ENCODE measurements at places on chromosomes 1 and 21.

DNA sequence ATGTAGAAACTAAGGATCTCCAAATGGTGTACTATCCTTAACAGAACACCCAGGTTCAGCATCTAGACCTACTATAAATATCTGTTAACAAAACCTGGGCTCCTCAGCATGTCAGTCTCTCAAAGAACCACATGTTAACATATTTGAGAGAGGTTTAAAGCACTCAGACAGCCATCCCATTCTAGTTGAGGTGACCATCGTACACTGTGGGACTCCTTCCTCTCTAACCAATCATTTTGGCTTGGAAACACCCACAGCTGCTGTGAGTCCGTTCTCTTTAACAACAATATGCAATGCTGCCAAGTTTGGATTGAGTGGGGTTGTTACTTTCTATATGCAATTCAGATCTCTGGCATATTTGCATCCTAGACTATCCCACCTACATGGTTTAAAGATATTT, 105.8 kb downstream of the MRPL39 start:
- peak; percentile 17 for DNase-seq

GRCh38 chr1:214208460-214208859, 72.5 kb upstream of the SMYD2 start:
- DNase-seq = no peak

DNA sequence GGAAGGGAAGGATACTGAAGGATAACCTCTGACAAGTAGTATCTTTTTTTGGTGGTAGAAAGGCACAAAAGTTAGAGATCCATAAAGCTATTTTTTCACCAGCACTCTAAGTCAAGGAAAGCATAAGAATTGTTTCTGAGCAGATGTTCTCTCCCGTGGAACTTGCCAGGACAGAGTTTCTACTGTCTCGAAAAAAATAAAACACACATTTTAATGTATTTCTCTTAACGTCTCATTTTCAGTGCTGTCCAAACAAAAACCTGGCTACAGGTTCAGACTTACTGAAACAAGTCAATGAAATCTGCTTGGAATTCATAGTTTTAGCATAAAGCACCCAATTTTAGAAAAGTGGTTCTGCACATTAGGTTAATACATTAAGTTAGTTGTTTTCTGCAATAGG, 338.3 kb downstream of the LTN1 start:
- no peak for DNase-seq

DNA sequence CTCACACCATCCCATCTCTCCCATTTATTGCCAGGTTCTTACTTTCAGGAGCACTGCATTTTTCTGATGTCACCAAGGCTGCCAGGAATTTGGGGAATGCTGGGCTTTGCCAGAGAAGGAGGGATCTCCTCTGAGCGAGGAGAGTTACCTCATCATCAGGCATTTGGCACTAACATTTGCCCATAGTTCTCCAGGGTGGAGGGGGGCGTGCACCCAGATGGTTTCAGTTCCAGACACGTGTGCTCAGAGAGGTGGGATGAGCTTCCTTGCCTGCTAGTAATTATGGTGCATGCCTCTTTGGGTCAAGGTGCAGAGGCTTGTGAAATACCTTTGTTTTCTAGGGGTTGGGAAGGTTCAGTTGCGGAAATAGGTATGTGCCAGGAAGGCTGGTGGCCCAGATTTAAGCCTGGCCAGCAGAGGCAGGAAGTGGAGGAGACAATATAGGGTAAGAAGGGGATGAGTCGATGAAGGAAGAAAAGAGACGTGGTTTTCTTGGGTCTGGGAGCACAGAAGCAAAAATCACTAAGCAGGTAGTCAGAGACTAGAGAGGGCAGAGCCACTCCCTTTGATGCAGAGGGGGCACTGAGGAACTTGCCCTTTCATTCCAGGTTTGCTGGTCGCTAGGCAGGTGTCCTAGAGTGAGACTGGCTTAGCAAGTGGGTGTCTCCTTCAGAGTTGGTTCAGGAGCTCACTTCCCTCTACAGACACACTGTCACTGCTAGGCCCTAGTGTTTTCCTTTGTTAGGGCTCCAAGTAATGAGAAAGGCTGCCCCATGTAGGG, 7.2 kb downstream of the TUFT1 start:
- no peak for DNase-seq

GRCh38 chr1:19621274-19621950, 22.7 kb upstream of the NBL1 start:
- DNase-seq = no peak

DNA sequence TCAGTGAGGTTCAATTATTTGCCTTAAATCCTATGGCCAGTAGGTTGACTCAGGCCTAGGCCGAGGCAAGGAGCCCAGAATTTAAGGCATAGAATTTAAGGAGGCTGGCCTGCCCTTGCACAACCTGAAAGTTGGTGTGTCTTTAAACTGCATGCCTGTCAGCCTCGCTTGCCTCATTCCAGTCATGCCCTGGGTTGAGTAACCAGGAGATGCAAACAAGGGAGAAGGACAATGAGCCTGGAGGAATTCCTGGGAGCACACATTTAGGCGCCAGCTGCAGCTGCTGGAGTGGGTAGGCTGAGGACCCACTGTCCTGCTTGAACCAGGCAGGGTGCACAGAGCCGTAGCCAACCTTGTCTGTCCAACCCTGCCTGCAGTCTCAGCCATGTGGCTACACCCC, 11.7 kb downstream of the CD2 start:
- no peak for DNase-seq

DNA sequence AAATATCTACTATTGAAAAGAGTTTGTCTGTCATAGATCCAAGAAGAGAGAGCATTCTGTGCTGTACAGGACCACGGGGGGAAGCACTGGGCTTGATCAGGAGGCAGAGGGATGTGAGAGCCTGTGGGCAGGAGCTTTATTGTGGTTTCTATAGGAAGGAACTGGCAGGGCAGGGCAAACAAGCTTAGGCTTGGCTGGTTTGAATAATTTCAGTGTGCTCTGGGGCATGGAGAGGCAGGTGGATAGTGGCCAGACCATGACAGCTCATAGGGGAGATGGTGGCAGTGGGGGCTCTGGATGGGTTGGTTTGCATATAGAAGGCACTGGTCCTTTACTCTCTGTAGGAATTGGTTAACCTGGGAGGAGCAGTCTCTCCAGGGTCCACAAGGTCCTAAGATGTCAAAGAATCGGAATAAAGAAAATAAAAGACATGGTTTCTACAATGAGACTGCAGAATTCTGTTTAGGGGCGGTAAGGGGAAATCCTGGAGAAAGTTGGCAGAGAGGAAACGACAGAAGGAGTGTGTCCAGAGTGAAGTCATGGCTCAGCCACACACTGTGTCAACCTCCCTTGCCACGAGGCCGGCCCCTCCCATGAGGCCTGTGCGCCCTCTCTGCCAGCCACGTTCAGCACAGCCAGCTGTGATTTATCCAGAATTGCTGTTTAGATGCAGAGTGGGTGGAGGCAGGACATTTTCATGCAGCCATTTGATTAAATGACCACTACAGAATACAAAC, 81.7 kb upstream of the PGBD5 start:
- DNase-seq = no peak

DNA sequence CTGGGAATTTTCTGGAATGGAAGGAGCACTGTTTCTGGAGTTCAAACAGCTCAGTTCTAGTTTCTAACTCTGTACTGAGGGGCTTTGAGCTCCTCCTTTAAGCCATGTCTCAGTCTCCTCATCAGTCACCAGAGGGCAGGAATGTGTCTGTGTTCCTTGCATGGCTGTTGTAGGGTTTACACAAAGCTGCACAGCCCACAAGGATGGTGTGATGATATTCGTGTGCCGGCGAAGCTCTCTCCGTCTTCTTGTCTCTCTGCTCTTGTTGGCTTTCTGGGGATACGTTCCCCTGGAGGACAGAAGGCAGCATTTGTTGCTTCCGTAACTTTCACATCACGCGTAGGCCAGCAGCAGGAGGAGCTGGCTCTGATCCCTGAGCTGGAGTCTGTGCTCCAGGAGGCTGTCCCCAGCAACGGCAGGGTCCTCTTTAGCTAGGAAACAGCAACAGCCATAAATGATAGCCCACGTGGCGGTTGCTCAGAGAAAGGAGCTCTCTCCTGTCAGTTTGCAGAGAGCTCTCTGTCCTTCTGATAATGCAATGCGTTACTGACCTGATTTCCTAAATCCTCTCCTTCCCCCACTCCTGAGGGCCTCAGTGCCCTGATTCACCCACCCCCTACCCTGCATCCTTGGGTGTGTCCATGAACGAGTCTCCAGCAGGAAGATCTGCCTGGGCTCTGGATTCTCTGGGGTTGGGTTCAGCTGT, 189.2 kb upstream of the VAMP3 start:
- no peak for DNase-seq

- no peak for DNase-seq
These were observed 9.5 kb upstream of the BTG2 start for GRCh38 chr1:203295796-203296195.

- no peak for DNase-seq
These were observed 77.6 kb downstream of the CLIC4 start for GRCh38 chr1:24822887-24823286.

- DNase-seq = no peak
These were observed 7.6 kb downstream of the DR1 start for GRCh38 chr1:93353286-93353685.

DNA sequence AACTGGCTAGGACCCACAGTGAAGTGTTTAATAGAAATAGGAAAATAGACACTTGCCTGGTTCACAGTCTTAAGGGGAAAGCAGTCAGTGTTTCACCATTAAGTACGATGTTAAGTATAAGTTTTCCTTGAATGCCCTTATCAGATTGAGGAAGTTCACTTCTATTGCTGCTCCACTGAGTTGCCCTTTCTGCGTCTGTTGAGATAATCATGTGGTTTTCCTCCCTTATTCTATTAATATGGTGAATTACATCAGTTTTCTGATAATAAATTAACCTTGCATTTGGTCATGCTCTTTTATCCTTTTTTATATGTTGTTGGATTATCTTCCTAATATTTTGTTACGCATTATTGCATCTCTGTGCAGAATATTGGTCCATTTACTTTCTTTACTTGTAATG, 21.4 kb downstream of the UTS2 start:
- no peak for DNase-seq

DNA sequence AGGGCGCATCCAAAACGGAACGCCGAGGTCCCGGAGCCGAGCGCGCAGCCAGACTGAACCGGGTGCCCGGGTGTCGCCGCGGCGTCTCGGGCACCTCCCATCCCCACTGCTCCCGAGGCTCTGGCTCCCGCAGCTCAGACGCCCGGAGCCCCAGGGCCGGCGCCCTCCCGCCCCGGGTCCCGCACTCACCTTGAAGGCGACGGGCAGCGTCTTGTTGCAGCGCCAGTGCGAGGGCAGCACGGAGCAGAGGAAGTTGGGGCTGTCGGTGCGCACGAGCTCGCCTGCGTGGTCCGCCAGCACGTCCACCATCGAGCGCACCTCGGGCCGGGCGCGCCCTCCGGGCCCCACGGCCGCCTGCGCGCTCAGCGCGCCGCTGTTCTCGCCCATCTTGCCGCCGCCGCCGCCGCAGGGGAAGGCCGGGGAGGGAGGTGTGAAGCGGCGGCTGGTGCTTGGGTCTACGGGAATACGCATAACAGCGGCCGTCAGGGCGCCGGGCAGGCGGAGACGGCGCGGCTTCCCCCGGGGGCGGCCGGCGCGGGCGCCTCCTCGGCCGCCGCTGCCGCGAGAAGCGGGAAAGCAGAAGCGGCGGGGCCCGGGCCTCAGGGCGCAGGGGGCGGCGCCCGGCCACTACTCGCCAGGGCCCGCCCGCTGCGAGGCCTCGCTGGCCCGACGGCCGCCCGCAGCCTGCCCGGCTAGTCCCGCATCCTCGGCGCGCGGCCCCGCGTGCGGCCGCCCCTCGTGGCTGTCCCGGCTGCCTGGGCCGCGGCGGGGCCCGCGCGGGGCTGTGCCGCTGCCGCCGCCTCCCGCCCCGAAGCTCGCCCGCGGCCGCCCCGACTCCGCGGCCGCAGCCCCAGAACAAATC, 447 bp downstream of the RUNX3 start:
- DNase-seq = peak; percentile 77

DNA sequence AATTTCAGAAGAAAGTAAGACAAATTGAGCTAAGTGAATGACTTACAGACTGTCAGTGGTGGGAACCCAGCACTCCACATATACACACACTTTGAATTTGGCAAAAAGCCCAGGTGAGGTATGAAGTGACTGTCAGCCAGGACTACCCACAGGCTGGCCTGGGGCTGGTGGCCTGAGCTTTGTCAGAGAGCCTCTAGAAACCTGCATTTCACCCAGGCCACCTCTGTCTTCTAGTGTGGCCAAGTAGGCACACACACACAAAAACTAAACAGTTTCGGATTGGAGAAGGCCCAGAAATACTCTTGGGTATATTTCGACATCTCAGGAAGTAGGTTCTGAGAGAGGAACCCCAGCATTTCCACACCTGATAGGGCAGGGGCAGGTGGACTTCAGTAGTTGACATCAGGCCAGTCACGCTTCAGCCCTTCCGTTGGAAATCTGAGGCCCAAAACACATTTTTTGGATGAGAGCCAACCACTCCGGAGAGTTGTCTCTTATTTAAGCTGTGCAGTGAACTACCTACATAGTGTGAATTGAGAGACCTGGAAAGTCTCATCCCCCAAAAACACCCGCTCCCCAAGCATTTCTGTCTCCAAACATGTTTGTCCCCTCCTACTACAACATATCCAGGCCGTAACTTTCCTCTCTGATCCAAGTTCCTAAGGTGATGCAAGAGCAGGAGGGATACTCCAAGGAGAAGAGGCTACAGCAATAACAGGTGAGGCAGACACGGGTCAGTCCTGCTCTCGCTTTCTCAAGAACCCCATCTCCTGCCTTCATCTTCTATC, 167.2 kb upstream of the PROX1 start:
- no peak for DNase-seq

DNA sequence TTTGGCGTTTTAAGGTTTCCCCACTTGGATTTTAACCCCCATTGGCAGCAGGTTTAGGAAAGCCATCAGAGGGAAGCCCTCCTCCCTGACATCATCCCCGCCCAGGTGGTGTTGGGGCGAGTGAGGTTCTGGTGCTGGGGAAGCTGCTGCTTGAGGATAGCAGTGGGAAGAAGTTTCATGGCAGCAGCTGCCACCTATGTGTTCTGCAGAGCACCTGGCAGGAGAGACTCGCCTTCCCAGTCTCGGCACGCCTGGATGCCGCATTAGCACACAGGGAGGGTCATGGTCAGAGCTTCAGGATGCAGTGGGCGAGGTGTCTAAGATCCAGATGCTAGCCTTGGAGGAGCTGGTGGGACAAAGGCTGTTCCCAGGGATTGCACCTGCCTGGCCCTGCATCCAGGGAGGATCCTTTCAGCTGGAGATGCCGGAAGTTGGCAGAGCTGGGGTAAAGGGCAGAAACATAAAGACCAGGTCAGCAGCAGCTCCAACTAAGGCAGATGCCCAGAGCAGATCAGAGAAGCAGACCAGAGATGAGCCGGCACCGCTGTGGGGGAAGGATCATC, 33.9 kb downstream of the ABCG1 start:
- no peak for DNase-seq

DNA sequence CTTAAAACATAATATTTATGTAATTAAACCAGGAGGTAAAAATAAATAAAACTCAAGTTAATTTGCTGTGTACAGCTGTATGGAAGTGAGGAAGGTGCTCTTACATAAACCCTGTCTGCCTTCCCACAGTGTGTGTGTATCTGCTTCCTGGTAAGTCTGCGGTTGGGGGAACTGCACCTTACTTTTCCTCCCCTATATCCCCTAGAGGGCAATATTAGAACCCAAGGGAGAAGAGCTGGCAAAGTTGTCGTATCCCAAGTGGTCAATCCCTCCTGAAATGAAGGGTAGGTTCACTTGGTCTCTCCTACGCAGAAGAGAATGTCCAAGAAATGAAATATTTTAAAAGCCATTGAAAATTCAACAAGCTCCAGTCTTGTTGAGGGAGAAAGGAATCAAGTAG, 17.8 kb upstream of the JAK1 start:
- DNase-seq = no peak

- DNase-seq = no peak
These were observed 1.5 kb upstream of the RASSF5 start for GRCh38 chr1:206505702-206506355.

GRCh38 chr1:84884671-84885389, 8.2 kb downstream of the LPAR3 start:
- DNase-seq = no peak
